ENCODE measurements at places on chromosomes 11 and 22.

DNA sequence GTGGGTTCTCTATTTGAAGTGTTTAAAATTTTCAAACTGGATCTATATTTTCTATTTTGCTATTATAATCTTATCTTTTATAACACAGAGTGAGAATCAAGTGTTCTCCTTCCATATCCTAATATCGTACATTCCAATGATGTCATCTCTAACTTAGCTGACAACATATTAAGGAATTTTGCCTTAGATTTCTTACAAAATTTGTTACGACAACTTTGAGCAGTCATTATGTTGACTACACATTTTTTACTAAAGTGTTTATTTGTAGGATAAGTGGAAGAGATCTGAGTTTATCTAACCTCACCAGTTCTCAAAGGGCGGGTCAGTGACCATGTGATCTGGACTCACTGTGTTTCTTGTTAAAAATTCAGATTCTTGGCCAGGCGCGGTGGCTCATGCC is 12.7 kb downstream of the BTG4 start:
- DNase-seq = no peak

GRCh38 chr11:110356762-110357671 is 60.6 kb upstream of the RDX start:
- no peak for DNase-seq

GRCh38 chr11:128705124-128705920 is 11.4 kb downstream of the FLI1 start:
- no peak for DNase-seq

- no peak for DNase-seq
These were observed 1.8 kb downstream of the DCPS start for GRCh38 chr11:126305699-126306098.

DNA sequence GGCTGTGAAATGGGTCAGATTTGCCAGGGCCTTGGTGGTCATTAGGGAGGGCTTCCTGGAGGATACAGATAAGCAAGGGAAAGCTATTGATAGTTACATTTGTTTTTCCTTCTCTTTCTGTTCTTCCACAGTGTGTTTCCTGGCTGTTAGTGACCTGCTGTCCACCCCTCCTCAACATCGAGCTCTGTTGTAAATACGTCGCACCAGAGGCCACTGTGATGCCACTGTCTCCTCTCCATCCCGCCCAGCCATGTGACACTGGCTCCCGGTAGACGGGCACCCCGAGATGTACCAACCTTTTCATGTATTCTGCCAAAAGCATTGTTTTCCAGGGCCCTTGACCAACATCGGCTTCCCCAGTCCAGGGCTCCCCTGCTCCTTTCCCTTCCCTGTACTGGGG is 58.1 kb downstream of the P4HA3 start:
- no peak for DNase-seq

DNA sequence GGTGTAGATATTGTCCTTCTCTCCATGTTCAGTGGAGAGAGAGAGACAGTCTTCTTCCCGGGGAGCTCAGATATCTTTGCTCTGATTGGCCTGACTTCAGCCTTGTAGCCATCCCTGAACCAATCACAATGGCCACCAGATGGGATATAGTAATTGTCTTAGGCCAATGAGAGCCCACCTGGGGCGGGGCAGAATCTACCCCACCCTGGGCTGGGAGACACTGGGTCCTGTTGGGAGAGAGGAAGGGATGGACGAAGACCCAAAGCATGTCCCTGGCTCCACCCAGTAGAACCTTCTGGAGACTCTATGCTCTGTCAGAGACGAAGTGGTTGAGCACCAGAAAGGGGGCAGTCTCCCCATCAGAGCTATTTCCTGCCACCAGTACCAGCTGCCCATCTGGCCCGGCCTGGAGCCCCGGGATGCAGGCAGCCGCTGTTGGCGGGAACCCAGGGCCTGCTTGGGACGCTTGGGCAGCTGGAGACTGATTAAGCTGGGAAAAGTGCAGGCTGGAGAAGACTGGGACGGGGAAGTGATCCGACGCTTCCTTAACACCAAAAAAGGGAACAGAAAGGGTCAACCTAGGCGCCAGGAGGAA is 31.6 kb upstream of the CBX7 start:
- no peak for DNase-seq
